ENCODE measurements at places on chromosomes 4 and X.

DNA sequence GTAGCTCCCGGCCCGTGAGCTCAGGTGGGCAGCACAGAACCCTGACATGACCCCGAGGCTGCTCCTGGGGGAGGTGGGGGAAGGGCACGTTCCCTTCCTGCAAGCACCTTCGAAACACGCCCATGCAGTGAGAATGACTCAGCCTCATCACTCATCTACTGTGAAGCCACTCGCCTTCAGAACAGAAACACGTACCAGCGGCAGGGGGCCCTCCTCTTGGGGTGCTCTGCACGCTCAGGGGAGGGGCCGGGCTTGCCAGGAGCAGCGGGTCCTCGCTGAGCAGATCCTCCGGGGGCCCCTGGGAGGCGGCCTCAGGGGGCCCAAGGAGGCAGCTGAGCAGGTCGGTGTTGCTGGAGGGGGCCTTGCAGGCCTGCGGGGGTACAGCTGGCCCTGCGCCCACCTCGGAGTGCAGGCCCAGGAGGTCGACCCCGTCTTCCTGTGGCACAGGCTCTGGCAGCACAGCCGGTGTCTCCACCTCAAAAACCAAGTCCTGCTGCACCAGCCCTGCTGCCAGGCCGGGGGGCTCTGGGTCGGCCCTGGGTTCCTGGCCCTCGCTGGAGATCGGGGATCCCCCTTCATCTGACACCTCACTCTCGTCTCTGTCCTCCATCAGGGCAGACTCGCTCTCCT lies 40.9 kb upstream of the CPLX1 start:
- no peak for DNase-seq

DNA sequence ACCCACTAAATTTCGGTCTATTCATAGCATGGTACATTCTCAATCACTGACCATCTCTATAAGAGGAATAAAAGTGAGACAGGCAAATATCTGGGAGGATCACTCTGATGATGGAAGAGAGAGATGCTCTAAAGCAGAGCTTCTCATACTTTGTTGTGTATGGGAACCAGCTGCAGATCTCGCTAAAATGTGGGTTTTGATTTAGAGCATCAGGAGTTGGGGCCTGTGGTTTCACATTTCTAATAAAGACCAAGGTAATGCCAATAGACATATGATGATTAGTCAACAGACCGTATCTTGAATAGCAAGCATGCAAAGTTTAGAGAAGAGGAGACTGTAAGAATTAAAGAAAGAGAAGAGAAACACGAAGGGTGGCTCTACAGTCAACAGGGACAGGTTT lies 107.4 kb upstream of the FTHL17 start:
- DNase-seq: no peak

GRCh38 chr4:15470128-15470475 lies 420 bp downstream of the CC2D2A start:
- no peak for DNase-seq

DNA sequence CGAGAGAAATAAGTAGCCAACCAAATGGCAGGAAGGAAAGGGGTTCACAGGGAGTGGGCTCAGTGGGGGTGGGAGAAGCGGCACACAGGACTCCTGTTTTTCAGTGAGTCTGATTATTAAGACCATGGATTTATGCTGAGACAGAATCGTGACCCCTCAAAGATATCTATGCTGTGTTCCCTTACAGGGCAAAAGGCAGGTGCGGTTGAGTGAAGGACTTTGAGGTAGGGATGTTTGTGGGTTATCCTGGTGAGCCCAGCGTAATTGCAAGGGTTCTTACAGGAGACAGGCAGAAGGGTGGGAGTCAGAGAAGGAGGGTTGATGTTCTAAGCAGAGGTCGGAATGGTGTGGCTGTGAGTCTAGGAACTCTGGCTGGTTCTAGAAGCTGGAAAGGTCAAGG lies 73.0 kb downstream of the EVC start:
- no peak for DNase-seq

DNA sequence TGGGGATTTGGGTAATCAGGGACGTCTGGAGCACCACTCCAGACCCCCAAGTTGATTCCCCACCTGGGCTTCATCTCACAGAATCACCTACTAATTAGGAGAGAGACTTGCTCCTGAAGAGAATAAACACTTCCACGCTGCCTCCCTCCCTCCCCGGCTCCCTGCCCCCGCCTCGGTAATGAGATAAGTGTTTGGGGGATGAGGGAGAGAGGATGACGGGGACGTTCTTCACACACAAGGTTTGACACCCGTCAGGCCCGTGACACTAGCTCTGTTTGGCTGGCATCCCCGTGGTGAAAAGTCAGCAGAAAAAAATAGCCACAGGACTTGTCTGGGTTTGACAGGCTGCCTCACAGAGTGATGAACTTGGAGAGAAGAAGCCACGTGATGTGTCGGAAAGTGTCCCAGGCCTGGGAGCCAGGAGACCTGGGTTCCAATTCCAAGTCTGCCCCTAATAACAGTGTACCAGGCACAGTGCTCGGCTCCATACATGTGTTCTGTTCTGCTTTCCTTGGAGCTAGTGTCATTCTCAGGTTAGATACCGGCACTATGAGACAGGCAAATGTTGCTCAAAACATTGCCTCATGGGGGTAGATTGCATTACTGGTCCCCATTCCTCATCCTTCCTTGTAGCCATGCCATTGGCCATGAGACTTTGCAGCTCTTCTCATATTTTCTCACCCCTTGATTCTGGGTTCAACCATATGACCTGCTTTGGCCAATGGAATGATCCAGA lies 578.0 kb downstream of the BCOR start:
- no peak for DNase-seq

GRCh38 chr4:30460818-30461217 lies 259.4 kb upstream of the PCDH7 start:
- no peak for DNase-seq

GRCh38 chr4:73068491-73069337 lies 802 bp downstream of the COX18 start:
- peak; percentile 64 for DNase-seq

DNA sequence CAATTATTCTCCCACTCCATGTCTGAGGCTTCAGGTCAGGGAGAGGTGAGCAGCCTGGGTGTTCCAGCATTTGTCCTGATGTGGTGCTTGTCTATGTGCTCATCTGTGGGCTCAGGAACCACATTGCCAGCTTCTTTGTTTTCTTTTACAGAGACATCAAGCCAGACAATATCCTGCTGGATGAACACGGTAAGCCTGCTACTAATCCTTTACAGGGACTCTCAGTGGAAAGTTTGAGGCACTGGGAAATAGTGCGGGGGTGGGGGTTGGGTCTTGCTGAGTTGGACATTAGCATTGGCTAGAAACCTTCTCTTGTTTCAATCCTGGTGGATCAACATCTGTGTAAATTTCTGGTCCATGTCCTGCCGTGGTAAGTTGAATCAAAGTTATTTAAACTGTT lies 310.3 kb downstream of the EVC2 start:
- no peak for DNase-seq

DNA sequence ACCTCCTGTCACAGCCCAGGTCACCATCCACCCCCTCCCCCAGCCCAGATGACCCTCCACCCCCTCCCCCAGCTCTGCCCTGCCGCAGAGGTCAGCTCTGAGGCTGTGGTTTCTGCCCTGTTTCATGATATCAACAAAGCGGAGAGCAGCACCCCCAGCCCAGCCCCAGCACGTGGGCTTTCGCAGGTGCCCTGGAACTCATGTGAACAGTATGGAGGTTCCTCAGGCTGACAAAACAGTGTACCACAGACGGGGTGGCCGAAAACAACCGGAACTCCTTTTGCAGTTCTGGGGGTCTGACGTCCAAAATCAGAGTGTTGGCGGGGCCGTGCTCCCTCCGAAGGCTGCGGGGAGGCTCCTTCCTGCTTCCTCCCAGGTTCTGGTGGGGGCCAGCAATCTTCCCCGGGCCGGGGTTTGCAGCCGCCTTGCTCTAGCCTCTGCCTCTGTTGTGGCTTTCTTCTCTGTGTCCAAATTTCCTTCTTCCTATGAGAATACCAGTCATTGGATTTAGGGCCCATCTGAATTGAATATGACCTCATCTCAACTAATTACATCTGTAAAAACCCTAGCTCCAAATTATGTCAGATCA lies 7.9 kb upstream of the PSAPL1 start:
- DNase-seq: no peak

DNA sequence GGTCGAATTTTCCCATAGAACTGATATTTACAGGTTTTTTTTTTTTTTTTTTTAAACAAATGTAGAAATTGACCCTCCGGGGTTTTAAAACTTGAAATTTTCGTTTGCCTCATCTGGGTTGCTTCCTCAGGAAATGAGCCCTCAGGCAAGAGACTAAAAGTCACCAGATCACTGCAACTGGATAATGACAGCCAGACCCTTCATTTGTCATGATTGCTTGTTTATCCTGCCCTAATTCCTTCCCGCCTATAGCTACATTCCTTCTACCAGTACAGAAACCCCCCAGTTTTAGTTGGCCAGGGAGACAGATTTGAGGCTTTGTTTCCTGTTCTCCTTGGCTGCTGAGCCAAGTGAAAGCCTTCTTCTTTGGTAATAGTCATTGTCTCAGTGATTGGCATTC lies 44.0 kb upstream of the IGFBP7 start:
- no peak for DNase-seq

DNA sequence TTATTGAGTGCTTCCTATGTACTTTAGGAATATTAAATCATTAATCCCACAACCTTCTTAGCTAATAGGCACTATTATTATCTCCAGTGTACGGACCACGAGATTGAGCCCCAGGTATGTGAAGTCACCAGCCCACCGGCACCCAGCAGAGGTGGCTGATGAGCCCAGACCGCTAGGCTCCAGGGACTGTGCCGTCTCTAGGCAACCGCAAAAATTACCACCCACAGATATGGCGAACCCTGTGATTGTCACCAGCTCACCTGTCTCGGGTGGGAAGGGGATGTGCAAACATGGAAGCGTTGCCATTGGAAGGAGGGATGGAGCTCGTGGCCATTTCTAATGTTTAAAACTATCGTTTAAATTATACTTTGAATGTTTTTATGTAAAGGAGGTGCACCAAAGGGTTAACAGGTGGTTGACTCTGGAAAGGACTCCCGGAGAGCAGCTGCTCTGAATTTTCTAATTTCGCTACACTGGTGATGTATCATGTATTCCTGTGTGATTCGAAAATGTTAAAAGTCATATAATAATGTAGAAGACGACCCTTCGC lies 21.0 kb upstream of the JAKMIP1 start:
- no peak for DNase-seq

DNA sequence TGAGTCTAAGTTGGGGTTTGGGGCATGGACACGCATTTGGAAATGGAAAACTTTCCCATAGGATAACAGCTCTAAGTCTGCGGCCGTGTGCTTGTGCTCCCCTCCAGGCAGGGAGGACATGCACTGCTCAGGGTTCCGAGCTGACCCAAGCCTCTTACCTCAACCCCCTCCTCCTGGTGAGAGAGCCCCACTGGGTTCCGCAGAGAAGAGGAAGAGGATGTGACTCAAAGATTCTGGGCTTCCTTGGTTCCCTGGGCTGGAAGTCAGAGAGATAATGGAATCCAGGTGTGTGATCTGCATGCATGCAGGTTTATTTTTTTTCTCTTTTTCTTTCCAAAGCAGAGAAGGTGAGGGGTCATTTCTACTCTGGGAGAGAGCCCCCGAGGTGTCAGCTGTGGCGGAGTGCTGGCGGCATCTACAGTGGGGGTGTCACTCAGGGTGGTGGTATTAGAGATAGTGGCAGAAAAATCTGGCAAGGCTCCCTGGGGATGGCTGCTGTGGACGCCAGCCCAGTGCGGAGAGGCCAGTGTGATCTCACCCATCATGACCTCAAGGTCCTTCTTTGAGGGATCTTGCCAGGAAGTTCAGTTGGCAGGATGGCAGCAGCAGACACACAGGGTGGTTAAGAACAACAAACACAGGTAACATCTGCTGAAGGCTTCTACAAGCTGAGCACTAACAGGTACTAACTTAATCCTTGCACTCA lies 168.7 kb upstream of the HAND2 start:
- no peak for DNase-seq

- no peak for DNase-seq
These were observed 18.5 kb downstream of the EPHA5 start for GRCh38 chr4:65651751-65652150.

DNA sequence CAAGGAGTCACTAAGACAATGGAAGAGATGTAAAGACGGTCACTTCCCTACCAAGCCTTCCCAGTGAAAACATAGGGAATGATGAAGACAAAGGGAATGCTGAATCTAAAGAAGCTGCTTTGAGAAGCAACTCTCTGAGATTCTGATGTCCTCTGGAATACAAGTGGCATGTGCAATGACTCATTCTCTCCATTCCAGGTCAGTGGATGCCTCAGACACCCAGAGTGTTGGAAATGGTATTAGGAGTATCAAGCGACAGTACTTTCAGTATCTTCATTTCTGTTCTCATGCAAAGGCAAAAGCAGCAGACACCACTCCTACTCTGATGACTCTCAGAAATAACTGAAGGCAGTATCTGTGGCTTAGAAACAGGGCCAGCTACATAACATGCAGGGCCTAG lies 102.6 kb downstream of the FSTL5 start:
- DNase-seq: no peak

DNA sequence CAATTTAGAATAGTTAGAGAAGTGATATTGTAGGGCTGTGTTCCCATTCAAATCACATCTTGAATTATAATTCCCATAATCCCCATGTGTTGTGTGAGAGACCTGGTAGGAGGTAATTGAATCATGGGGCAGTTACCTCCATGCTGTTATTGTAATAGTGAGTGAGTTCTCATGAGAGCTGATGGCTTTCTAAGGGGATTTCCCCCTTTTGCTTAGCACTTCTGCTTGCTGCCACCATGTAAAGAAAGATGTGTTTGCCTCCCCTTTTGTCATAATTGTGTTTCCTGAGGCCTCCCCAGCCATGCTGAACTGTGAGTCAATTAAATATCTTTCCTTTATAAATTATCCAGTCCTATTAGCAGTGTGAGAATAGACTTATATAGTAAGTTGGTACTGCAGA lies 53.2 kb downstream of the LPAR4 start:
- no peak for DNase-seq

GRCh38 chrX:69038188-69038587 lies 127.1 kb downstream of the PJA1 start:
- no peak for DNase-seq

- no peak for DNase-seq
These were observed 4.4 kb downstream of the PLAC1 start for GRCh38 chrX:134653835-134654234.

DNA sequence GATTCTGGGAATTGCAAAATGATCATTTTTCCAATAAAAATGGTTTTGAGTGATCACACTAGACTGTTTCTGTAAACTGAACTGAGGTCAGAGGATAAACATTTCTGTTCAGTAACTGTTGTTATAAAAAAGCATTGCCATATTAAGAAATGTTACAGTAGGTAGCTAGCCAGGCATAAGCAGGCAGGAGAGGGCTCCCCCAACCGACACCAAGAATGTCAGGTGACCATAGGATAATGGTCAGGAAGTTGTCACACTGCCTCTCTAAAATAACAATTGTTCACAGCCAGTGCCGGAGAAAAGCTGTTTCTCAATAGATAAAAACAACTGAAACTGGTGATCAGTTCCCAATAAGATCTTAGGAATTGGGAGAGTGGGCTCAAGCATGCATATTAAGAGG lies 306.2 kb upstream of the SLIT2 start:
- peak; percentile 38 for DNase-seq
